Testis (tissue), 5 donors: ENCODE measurements at places on chromosomes 16 and 17.

GRCh38 chr17:45305530-45306087 lies 11.2 kb downstream of the MAP3K14 start:
- DNase-seq = no peak

- no peak for DNase-seq
Measured at GRCh38 chr16:85712801-85713200, 24.0 kb upstream of the GINS2 start.

DNA sequence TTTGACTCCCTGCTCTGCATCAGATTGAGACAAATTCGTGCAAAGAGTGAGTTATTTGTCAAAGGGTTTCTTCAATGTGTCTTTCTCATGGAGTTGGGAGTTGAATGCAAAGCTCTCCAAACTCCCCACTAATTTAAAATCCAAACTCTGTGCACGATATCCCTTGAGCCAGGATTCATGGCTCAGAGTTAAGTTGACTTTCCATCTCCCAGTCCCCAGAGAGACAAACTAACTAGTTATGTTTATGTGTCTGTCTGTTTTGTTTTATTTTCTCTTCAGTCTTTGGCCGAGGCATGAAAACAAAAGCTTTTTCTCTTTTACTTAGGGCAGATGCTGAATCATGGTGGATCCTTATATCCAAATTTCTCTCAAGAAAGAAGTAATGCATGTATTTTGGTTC lies 570.0 kb upstream of the CDH5 start:
- DNase-seq = no peak

DNA sequence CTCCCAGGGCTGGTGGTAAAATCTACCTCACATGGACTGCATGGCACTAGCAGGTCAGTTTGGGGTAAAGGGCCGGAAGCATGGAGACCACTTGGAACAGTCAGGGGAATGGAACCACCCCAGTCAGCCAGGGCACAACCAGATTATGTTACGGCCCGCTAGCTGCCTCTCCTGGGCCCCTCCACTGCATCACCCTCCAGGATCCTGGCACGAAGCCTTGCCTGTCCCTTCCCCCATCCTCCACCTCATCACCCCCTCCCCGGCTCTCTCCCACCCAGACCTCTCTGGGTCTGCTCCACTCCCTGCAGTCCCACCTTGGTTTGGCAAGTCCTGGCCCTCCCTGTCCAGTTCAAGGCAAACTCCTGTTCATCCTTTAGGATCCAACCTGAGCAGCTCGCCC lies 91.7 kb downstream of the CLEC16A start:
- no peak for DNase-seq

DNA sequence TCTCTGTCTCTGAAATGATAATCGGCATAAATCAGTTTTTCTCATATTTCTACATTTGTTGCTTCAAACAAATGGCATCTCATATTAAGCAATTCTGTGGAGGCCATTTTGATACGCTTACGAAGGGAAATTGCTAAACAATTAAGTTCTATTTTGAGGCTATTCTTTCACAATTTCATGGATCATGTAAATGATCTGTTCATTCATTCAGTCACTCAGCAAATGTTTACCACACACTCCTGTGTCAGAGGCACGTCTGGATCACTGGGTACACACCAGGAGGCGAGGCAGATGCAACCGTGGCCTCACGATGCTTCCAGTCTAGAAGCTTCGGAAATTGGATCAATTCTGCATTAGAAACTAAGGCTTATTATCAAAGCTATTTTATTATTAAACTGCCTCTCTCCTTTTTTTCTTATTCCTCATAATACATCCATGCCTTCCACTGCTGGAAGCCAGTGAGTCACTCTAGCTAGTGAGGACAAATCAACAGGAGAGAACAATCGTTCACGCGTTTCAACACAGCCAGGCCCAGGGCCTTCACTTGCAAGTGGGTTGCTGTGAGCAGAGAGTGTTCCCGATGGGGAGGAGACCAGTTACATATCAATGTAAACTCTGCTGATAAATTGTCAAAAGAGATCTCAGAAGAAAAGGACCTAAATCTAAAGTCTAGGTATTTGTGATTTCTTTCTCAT lies 11.3 kb upstream of the SLC39A11 start:
- no peak for DNase-seq
